ENCODE measurements at places on chromosomes 7 and 10. TPM values are rescaled to one million over a fixed set of nuclear protein-coding genes. Genes with fewer than 3 reads are reported as not detected.
A peak's percentile ranks its signal among the peaks of the same experiment; 100 is the strongest.

GRCh38 chr7:141568227-141568626 is 17.0 kb downstream of the AGK start:
- H3K36me3 ChIP-seq: peaks cover 60% of the 10 kb centered on the region
- no peaks in the 10 kb centered on the region for H3K4me1 ChIP-seq
- no peak overlapping the region for H3K4me3 ChIP-seq
- H3K27me3 ChIP-seq: no peaks in the 10 kb centered on the region
- DNase-seq: no peak

- DNase-seq: no peak
- no peak overlapping the region for H3K27ac ChIP-seq
- no peaks in the 10 kb centered on the region for H3K27me3 ChIP-seq
- H3K36me3 ChIP-seq: no peaks in the 10 kb centered on the region
Observed at GRCh38 chr10:109114579-109114978, 808.7 kb downstream of the XPNPEP1 start.

DNA sequence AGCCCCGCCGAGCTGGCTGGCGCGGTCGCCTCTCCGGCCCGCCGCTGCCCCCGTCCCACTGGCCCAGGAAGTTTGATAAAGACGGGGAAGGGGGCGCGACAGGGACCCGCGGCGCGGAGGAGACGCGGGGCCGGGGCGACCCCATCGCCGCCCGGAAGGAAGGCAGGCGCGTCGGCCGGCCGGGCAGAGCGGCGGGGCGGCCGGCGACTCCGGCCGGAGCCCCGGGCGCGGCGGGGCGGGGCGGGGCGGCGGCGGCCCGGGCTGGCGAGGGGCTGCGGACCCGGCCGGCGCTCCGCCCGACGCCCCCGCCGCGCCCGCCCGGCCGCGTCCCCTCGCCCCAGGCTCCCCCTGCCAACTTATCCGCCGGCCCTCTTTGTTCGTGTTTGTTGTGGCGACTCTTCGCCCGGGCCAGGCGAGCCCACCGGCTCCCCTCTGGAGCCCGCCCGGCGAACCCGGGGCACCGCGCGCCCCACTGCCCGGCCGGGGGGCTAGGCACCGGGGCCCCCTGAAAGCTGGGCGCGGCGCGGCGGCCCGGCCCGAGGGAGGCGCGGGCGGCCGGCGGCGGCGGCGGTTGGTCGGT is 571 bp downstream of the KDM7A start:
- peaks cover 34% of the 10 kb centered on the region for H3K4me1 ChIP-seq
- no peaks in the 10 kb centered on the region for H3K36me3 ChIP-seq
- H3K27ac ChIP-seq: peak overlapping the region; percentile 100

DNA sequence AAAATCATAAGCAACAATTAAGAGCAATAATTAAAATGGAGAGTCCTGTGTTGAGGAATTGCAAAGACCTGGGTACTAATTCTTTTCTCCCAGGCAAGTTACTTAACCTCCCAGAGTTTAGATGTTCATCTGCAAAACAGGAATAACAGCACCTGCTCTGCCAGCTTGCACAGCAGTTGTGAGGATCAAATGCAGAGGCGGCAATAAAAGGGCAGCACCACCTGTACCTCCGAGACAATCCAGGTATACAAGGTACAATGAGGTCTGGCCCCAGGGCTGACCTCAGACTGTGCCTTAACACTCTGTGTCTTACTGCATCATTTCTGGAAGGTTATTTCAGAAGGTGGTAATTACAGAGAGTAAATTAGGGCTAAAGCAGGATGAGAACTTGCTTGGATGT is 14.5 kb upstream of the FAM204A start:
- DNase-seq: no peak
- H3K27ac ChIP-seq: no peak overlapping the region
- no peak overlapping the region for H3K4me3 ChIP-seq
- no peaks in the 10 kb centered on the region for H3K36me3 ChIP-seq
- H3K4me1 ChIP-seq: no peaks in the 10 kb centered on the region

NEUROG3 gene
- total RNA-seq: not detected

GRCh38 chr7:30396389-30396788 is 82.2 kb downstream of the NOD1 start:
- H3K4me3 ChIP-seq: no peak overlapping the region
- peak; percentile 40 for DNase-seq
- H3K27ac ChIP-seq: no peak overlapping the region
- H3K27me3 ChIP-seq: no peaks in the 10 kb centered on the region

All from stomach (tissue), 19 donors.